HCEC 1CT (cell line): ENCODE measurements at places on chromosomes 5 and 9.

- no peak for DNase-seq
These were observed 31.1 kb downstream of the SEC61B start for GRCh38 chr9:99253134-99253533.

- peak; percentile 89 for DNase-seq
These were observed 9.3 kb upstream of the EDIL3 start for GRCh38 chr5:84393969-84394368.

GRCh38 chr9:120755810-120756434, 37.3 kb downstream of the FBXW2 start:
- DNase-seq, result peak; percentile 30

GRCh38 chr5:167823405-167823804, 468.0 kb upstream of the WWC1 start:
- DNase-seq, result no peak

DNA sequence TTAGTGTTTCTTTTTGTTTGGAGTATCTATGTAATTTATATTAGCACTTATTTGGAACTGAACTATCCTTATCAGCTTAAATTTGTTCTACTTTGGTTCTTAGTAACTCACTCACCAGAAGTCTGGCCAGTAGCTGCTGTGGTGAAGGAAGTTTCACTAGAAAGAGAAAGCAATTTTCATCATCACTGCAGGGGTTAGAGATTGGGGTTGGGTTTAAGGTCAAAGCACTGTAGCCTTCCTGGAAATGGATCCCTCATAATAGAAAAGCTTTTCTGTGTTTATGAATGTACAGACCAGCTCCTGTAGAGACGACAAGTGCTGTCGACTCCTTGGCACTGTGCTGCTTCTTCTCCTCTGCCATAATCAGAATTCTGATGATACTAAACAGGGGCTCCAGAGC, 22.2 kb downstream of the MROH2B start:
- no peak for DNase-seq

- peak; percentile 83 for DNase-seq
These were observed 130.9 kb downstream of the PALM2AKAP2 start for GRCh38 chr9:109910671-109911518.

DNA sequence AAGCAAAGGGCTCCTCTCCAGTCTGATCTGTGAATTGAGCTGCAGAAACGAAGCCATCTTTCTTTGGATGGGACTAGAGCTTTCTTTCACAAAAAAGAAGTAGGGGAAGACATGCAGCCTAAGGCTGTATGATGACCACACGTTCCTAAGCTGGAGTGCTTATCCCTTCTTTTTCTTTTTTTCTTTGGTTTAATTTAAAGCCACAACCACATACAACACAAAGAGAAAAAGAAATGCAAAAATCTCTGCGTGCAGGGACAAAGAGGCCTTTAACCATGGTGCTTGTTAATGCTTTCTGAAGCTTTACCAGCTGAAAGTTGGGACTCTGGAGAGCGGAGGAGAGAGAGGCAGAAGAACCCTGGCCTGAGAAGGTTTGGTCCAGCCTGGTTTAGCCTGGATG, 82.1 kb downstream of the PIK3R1 start:
- no peak for DNase-seq

- no peak for DNase-seq
These were observed 80.0 kb downstream of the SV2C start for GRCh38 chr5:76163111-76163628.

- DNase-seq, result peak; percentile 45
These were observed 27.4 kb downstream of the FAM219A start for GRCh38 chr9:34430843-34431437.

- no peak for DNase-seq
These were observed 354.9 kb downstream of the KIF4B start for GRCh38 chr5:155368490-155368889.

GRCh38 chr5:61332851-61333320, 828 bp downstream of the ZSWIM6 start:
- DNase-seq, result peak; percentile 71

- peak; percentile 8 for DNase-seq
These were observed 49.7 kb upstream of the PLEKHG4B start for GRCh38 chr5:42250-42649.

DNA sequence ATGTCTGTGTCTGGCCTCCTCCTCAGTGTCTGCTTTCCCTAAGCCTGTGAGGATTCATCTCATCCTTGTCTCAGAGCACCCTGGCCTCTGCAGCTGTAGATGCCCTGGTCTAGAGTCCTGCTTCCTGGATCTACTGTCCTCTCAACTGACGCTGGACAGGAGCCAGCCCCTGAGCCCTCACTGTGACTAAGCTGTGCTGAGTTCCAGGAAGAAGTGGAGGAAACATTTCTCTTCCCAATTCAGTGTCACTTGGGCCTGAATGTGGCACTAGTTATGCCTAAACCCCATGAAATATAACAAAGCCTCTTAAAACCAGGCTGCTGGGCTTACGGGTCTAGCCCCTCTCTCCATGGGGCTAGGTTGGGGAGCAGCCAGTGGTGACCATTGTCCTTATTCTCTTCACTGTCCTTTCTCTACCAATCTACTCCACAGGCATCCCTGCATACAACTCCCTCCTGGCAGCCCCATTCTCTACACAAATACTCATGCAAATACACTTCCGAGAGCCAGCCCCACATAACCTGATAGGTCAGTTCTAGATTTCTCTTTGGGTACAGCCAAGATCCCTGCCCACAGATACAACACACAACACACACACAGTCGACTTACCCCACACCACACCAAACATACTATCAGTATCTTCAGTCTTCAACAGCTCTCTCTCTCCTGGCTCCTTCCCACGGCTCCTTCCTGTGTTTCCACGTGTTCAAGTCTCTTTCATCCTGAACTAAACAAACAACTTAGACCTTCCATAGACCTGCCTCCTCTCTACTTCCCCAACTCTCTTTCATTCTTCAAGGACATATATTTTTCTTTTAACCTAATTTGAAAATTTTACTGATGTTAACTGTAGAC, 220.8 kb downstream of the SNX18 start:
- peak; percentile 89 for DNase-seq
